ENCODE measurements at places on chromosomes 4 and X.

DNA sequence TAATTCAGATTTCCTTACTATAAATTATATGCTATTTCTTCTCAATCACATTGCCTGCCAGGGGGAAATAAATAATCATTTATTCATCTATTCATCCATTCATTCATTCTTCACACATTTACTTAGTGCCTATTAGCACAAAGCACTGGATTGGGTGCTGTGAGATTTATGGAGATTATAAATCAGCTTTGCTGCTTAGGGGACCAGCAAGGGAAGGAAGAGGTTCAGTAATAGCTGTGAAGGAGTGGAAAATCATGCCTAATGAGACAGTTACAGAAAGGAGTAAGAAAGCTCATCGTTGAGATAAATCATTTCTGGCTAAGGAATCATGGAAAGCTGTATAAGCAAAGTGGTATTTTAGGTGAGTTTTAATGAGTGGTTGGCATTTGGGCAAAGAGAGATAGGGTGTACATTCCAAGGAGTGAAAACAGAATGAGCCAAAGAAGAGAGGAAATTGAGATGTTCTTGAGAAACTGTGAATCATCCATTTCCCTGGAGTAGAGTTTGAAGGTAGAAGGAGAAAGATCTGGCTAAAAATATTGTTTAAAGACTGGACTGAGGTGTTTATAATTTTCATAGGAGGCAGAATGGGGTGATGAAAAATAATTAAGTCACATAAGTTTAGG is 9.6 kb downstream of the ARSJ start:
- DNase-seq = no peak
- no peak overlapping the region for H3K27ac ChIP-seq
- H3K27me3 ChIP-seq = no peaks in the 10 kb centered on the region
- peaks cover 13% of the 10 kb centered on the region for H3K36me3 ChIP-seq

DNA sequence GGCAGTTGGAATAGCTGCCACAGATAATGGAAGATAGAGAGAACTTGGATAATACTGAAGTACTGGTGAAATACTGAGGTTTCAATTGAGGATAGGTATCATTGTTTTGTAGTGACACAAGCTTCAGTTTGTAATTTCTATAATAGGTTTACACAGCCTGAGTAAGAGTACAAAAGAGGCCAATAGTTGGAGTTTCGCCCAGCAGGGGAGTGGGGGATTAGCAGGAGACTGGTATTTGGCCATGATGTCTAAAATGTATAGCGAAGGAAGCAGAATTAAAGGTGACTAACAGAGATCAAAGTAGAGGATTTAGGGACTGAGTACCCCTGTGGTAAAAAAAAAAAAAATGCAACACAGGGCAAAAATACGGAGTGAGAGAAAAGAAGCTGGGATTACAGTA is 129.5 kb downstream of the KCTD8 start:
- no peaks in the 10 kb centered on the region for H3K27me3 ChIP-seq
- H3K27ac ChIP-seq = no peak overlapping the region
- DNase-seq = no peak
- no peaks in the 10 kb centered on the region for H3K4me1 ChIP-seq
- H3K4me3 ChIP-seq = no peak overlapping the region
- H3K36me3 ChIP-seq = peaks cover 6% of the 10 kb centered on the region

DNA sequence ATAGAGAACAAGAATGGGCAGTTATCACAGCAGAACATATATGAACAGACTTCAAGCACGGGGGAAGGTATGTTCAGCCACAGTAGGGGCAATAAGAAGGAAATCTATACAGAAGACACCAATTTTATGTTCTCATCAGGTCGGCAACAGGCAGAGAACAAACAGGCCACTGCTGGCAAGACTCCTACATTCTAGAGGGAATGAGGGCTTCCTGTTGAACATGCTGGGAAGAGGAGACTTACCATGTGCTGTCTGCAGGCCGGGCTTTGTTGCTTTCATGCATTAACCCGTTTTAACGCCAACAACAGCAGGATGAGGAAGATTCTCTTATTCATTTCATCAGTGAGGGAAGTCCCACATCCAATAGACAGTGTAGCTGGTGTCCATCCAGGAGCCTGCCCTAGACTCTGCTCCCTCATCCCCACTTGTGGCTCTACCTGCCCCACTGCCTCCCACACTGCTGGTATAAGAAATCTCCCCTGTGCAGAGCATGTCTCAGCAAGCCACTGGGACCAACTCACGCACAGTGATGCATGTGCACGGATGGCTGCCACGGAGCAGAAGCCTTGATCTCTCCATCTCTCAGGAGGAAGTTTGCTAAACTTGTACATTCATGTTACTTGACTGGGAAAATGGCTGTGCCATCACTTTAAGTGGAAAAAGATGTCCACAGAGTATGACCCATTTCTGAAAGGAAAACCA is 84.5 kb downstream of the ACOX3 start:
- no peaks in the 10 kb centered on the region for H3K4me1 ChIP-seq
- H3K36me3 ChIP-seq = no peaks in the 10 kb centered on the region
- no peak overlapping the region for H3K4me3 ChIP-seq
- H3K27ac ChIP-seq = no peak overlapping the region
- DNase-seq = no peak

DNA sequence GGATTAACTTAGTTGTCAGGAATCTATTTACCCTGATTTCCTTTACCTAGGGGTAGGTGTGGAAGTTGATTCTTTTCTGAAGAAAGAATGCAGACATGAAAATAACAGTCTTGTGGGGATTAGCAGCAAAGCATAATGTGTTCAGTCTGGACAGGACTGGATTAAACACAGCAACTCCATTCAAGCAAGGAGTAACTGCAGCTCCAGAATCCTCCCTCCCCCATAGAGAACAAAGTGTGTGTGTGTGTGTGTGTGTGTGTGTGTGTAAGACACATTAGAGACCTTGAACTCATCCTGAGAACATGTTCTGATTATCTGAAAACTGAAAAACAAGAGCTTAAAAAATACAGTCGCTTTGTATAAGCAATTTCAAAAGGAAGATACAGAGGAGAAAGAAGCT is 9.3 kb downstream of the C4orf54 start:
- H3K27me3 ChIP-seq = peaks cover 8% of the 10 kb centered on the region
- H3K4me3 ChIP-seq = no peak overlapping the region
- H3K4me1 ChIP-seq = no peaks in the 10 kb centered on the region
- DNase-seq = no peak

DNA sequence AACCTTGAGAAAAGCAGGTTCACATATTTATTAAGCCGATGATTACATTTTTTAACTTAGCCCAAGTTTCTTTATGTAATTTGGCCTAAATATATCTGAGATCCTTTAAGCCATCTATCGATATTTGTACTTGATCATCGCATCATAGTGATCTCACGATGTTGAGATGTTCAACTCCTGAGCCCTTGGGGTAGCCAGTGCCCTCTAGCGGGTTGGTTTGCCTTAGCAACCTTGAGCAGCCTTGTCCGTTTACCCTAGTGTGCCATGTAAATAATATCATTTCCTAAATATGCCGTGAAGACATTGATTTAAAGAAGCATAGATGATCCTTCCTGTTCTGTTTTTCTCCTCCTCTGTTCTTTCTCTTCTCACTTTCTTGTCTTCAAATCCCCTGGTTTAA is 432.2 kb downstream of the RPA4 start:
- H3K27ac ChIP-seq = no peak overlapping the region
- H3K27me3 ChIP-seq = no peaks in the 10 kb centered on the region
- no peak overlapping the region for H3K4me3 ChIP-seq
- H3K4me1 ChIP-seq = no peaks in the 10 kb centered on the region
- DNase-seq = no peak

GRCh38 chr4:26086621-26087441 is 172.8 kb downstream of the SMIM20 start:
- no peak for DNase-seq
- H3K27ac ChIP-seq = peak overlapping the region; percentile 98
- peaks cover 2% of the 10 kb centered on the region for H3K27me3 ChIP-seq

GRCh38 chr4:147498031-147498660 is 17.2 kb downstream of the EDNRA start:
- no peak for DNase-seq
- no peak overlapping the region for H3K4me3 ChIP-seq
- peaks cover 11% of the 10 kb centered on the region for H3K27me3 ChIP-seq

Measured in natural killer cell treated with Interleukin-12 subunit alpha and Interleukin-12 subunit beta and Interleukin-15 and Interleukin-18, amount 100 ng/mL, for 72 hours (primary cell).